ENCODE measurements at places on chromosomes 7 and 10.

DNA sequence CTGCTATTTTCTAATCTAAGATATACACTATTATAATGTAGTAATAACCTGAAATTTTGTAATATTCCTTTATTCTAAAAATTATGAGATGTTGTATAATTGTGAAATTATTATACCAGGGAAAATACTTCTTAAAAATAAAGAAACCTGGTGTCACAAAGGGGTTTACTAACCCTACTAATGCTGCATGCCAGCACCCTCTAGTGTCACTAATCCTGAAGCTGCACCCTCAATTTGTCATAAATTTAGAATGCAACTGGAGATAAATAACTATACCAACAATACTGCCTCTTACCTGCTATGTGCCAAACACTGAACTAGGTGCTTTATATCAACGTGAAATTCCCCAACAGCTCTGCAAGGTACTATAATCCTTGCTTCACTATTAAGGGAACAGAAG lies 30.8 kb downstream of the TM9SF3 start:
- DNase-seq, result no peak

- DNase-seq, result no peak
Measured at GRCh38 chr7:93948106-93948505, 26.6 kb downstream of the GNG11 start.

DNA sequence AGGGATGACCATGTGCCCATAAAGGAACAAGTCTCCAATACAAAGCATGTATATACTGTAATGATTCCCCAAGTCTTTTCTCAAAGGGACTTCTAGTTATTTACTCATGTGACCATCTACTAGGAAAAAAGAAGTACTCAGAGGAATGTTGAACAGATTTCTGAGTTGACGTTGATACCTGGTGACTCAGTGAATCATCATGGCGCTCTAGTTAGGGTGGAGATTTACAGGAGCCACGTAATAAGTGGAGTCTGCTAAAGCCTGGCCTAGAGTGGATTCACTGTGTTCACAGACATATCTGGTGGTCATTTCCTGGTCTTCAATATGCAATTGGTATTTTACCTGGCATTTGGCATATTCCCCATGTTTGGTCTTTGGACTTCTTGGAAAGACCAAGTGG lies 302.2 kb upstream of the CACNA2D1 start:
- no peak for DNase-seq

DNA sequence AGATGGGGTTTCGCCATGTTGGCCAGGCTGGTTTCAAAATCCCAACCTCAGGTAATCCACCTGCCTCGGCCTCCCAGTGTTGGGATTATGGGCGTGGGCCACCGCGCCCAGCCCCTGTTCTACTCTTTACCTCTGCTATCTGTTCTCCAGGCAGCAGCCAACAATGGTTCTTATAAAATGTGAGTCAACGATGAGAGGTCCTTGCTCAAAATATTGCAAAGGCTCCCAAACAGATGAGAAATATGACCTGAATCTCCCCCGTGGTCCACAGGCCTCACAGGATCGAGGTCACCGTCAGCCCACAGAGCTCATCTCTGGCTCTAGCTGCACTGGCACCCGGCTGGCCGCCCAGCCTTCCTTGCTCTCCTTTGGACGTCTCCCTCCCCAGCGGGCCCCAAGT lies 62.0 kb upstream of the EGFR start:
- DNase-seq, result no peak

DNA sequence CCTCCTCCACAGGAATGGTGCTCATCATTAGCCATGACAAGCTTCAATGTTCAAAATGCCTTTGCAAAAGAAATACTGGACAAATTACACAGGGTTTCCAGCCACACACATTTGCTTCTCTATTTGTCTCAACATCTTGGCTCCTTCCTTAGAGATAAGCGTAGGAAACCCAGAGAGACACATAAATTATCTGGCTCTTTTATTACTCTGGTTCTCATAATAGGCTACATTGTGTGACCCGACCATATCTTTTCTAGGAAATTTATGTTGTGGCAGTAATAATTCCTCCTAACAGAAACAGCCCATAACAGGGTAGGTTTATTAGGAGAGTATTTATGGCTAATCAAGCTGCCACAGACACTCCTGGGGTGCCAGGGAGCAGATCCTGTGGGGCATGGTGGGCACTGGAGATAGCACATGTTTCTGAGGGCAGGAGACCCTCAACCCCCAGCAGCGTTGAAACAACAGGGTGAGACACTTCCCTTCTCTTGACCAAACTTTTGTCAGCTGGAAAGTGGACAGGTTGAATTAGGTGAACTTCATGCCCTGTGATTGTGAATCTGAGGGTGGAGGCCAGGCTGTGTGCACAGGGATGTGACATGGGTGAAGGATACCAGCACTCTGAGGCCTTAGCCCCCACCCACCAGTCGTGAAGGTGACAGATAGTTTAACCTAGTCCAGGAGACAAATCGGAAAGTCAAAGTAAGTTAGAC lies 295.9 kb upstream of the ZNF32 start:
- no peak for DNase-seq

GRCh38 chr10:117373823-117374505 lies 1.3 kb downstream of the PDZD8 start:
- no peak for DNase-seq

DNA sequence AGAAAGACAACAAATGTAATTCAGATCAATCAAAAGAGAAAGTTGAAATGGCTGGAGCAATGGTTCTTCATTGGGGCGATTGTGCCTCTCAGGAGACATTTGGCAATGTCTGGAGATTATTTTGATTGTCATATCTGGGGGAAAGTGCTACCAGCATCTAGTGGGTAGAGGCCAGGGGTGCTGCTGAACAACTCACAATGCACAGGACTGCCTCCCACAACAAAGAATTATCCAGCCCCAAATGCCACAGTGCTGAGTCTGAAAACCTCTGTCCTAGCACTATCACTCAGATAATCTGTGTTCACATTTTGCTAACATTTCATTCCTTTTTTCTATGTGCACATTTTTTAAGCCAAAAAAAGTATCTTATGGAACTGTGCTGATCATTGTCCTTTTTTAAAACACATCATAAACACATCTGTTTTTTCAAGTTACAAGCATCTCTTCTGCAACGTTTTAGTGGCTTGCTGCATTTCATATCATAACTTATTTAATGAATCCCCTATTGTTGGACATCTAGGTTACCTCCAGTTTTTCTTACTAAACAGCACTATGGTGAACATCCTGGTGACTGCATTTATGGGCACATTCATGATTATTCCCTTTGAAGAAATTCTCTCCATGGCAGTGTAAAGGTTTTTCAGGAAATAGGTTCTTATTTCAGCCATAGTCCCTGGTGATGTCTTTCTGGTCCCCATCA lies 114.2 kb downstream of the C10orf105 start:
- no peak for DNase-seq

DNA sequence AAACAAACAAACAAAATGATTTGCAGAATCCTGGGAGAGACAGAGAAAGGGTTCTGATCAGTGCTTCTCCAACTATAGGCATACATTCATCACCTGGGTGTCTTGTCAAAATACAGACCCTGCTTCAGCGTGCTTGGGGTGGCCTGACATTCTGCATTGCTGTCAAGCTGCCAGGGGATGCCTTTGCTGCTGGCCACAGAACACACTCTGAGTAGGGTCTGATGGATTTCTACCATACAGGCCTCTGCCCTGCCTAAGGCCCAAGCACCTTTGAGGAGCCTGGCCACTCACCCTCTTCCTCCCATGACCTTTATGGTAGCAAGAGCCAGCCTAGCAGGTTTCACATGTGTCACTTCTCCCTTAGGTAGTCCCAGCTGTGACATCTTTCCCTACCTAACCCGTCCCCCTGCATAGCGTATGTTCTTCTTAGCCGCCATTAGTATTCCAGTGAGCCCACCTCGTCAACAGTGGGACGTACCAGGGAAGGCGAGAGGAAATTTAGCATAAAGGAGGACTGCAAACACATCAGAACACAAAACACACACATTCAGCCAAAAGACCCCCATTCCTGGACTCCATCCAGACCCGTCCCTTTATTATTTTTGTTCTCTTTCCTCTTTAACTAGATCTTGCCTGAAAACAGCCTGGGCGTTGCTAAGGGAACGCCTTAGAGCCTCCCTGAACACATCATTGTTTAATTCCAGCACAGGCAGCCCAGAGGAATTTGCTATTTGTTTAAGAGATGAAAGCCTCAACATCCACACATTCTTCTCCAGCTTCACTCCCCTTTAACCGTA lies 43.9 kb upstream of the PODXL start:
- no peak for DNase-seq

DNA sequence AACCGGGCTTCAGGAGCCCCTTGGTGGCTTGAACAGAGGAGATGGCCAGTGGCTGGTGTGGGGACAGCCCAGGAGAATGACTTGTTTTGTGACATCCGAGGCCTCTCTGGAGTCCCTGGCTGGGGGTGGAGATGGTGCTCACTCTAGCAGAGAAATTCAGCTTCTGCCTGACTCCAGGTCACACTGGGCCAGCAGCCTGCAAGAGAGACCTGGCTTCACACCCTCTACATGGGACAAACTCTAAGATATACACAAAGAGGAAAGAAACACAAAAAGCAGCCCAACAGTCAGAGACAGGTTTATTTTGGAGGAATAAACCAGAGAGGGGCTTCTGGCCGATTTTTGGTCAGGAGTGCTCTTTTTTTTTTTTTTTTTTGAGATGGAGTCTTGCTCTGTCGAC lies 132.8 kb downstream of the ELFN1 start:
- no peak for DNase-seq

DNA sequence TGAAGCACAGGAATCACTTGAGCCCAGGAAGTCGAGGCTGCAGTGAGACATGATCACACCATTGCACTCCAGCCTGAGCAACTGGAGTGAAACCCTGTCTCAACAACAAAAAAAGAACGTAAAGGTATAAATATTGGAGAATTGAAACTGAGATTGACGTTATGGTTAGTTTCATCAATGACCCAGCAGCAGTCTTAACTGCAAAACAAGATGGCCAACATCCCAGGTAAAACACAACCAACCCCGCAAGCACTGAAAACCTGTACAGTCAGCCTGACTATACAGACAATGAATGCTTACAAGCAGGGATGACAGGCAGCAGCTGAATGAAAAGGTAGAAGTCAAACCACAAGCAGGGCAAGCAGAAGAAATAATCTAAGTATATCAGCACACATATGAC lies 34.7 kb downstream of the WAPL start:
- no peak for DNase-seq

DNA sequence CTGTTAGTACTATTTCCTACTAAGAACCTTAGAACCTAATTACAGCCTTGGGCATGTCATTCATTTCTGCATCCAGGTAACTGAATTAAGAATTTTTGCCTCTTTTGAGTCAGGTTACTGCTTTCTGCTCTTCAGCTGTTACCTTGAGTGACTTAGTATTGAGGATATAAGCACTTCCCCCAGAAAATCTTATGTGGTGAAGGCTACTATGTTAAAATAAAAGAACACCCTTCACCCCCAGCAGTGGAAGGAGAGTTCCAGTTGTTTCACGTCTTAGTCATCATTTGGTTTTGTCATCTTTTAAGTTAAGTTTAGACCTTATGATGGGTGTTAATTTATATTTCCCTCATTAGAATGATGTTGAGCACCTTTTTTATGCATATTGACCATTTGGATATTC lies 82.8 kb downstream of the GLCCI1 start:
- no peak for DNase-seq

- no peak for DNase-seq
Measured at GRCh38 chr10:120505056-120505455, 48.0 kb downstream of the PLPP4 start.

- DNase-seq, result peak; percentile 91
Measured at GRCh38 chr10:89921403-89921802, 220.0 kb downstream of the KIF20B start.

- no peak for DNase-seq
Measured at GRCh38 chr10:90930971-90931871, 10.3 kb upstream of the ANKRD1 start.

DNA sequence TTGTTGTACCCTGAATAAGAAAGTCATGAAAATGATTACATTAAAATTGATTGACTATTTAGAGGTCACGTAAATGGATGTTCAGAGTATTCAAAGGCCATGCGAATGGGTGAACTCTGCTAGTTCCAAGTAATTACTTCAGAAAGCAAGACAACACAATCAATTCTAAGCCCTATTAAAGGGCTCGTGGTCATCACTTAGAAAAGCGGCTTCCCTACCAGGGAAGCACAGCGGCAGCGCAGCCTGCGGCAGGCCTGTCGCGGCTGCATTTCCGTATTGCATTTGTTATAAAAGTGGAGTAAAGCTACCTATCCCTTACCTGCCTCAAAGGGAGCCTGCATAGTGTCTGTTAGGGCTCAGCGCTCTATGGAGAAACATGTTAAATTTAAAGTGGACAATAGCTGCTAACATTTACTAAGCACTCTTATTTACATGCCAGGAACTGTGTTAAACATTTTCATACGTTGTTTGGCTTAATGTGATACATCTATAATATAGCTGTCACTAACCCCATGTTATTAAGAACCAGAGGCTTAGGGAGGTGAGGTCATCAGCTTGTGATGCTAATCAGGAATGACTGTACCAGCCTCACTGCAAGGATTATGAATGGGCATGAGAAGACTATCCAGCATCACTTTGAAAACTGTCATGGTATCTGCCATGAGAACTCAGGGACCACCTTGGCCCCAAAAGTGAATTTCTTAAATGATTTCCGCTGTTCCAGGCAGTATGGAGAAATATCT lies 187.5 kb downstream of the CELF2 start:
- DNase-seq, result peak; percentile 14

- DNase-seq, result no peak
Measured at GRCh38 chr7:39587393-39587792, 21.2 kb downstream of the YAE1 start.

GRCh38 chr10:1424648-1425047 lies 312.7 kb downstream of the ADARB2 start:
- no peak for DNase-seq

- no peak for DNase-seq
Measured at GRCh38 chr10:127196282-127197153, at the start of gene INSYN2A. INSYN2A (minus strand) TSS chr10:127196591; CDS start chr10:127176395, 20,196 bp downstream.

DNA sequence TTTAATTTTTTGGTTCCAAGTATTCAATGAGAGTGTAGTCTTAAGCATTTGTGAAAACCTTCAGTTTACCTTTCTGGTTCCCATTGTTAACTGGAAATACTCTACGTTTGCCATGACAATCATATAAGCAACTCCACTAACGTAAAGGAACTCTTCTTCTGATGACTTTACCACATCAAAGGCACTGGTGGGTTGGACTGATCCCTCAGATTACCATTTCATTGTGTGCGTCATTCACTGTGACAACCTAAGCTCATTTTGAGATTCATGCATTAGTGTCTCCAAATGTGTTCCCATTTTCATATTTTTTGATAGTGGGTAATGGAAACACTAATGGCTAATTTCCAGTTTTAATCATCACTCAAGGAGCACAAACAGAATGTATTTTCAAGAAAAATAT lies 119.9 kb upstream of the COL1A2 start:
- DNase-seq, result no peak

- DNase-seq, result no peak
Measured at GRCh38 chr10:96419351-96419750, 60.5 kb upstream of the OPALIN start.

All from epithelial cell of prostate (primary cell).